GM12865 (cell line): ENCODE measurements at places on chromosomes 16 and 17.

DNA sequence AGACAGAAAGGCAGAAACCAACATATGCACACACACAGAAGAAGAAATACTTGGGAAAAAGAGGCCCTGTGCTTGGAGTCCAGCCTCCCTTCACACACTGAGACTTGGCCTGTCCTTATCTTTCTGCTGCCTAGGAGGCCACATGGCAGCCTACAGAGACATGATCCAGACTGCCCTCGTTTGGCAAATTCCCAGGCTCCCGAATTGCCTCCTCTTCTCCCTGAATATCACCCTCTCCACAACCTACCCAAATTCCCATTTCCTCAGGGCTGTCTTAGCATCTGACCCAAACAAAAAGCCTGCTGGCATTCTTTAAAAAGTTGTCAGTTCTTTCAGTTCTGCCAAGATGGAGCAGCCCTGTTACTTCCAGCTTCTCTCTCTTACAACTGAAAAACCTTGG, 59.8 kb downstream of the DNAH17 start:
- DNase-seq: no peak

DNA sequence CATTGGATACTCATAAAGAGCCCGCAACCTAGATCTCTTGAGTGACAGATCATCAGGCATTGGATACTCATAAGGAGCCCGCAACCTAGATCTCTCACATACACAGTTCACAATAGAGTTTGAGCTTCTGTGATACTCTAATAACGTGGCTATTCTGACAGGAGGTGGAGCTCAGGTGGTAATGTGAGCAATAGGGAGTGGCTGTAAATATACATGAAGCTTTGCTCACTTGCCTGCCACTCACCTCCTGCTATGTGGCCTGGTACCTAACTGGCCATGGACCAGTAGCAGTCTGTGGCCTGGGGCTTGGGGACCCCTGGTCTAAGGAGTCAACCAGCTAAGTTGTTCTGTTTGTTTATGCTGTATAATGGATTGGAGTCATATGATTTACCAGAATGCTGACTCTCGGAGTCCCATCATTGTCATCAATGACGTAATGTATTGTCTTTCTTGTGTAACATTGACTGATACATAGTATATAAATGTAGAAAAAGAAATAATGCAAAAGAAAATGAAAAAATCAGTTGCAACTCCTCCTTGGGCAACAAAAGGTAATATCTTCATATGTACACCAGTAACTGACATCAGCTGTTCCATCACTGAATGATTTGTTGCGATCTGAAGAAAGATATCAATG, 17.5 kb downstream of the ABCA9 start:
- no peak for DNase-seq

- DNase-seq: no peak
Measured at GRCh38 chr16:29744541-29745101, 1.2 kb downstream of the C16orf54 start.

DNA sequence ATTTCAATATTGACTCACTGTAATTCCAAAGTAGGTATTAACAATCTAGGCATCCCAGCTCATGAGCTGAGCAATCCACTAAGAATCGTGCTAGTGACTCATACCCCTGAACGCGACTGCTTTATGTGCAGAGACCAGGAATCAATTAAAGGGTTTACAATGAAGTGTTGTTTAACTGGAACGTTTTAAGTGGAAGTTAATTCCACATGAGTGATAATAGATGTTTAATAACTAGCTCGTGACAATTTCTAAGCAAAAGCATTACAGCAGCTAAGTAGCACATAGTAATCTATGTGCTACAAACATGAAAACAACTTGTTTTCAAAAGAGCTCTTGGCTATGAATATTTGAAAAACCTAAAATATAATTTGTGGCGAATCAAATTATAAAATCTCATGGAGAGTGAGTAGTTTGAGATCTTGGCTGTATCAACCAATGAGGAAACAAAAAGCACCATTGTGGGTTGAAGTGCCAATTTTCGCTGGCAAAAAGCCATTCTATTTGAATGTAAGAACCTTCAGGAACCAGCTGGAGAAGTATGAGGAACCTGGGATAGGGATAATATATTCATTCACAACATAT, 9.4 kb downstream of the GJC1 start:
- DNase-seq: no peak

DNA sequence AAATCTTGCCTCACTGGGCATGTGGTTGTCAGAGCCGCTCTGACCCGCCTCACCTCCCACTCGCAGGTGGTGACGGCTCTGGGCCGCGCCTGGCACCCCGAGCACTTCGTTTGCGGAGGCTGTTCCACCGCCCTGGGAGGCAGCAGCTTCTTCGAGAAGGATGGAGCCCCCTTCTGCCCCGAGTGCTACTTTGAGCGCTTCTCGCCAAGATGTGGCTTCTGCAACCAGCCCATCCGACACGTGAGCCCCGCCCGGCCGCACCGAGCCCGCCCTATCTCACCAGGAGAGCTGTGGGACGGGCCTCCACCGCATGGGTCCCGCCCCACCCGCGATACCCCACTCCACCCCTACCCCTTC, 4.0 kb downstream of the TGFB1I1 start:
- no peak for DNase-seq

GRCh38 chr17:78226759-78227454, 4.5 kb upstream of the TMEM235 start:
- no peak for DNase-seq

DNA sequence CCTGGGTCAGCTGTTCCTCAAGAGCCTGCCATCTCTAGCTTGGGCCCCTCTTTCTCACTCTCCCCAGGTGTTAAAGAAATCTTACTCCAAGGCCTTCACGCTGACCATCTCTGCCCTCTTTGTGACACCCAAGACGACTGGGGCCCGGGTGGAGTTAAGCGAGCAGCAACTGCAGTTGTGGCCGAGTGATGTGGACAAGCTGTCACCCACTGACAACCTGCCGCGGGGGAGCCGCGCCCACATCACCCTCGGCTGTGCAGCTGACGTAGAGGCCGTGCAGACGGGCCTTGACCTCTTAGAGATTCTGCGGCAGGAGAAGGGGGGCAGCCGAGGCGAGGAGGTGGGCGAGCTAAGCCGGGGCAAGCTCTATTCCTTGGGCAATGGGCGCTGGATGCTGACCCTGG, 6.8 kb downstream of the CNP start:
- no peak for DNase-seq

DNA sequence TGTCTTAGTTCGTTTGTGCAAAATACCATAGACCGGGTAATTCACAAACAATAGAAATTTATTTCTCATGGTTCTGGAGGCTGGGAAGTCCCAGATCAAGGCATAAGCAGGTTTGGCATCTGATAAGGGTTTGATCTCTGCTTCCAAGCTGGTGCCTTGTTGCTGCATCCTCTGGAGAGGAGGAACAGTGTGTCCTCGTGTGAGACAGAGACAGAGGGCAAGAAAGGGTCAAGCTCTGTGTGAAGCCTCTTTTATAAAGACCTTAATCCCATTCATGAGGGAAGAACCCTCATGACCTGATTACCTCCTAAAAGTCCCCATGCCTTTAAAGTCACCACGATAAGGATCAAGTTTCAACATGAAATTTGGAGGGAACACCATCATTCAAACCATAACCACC, 55.8 kb upstream of the TANC2 start:
- DNase-seq: no peak

DNA sequence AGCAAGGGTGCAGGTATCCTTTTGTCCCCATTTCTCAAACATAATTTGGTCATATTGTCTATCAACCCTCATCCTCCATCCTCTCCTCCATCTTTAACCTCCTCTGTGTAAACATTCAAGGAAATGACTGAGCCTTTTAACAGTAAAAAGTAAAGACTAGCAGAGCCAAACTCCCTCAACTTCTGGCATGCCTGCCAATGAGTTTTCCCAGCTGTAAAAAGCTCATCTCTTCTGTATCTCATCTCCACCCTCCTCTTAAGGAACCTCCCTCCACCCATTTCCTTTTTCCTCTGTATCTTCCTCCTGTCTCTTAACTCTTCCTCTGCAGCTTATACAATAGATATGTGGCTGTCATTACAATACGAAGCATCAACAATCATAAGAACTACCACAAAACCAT, 76.9 kb upstream of the PSMD7 start:
- DNase-seq: no peak

GRCh38 chr17:43040655-43041054, 15.6 kb downstream of the RND2 start:
- DNase-seq: no peak

DNA sequence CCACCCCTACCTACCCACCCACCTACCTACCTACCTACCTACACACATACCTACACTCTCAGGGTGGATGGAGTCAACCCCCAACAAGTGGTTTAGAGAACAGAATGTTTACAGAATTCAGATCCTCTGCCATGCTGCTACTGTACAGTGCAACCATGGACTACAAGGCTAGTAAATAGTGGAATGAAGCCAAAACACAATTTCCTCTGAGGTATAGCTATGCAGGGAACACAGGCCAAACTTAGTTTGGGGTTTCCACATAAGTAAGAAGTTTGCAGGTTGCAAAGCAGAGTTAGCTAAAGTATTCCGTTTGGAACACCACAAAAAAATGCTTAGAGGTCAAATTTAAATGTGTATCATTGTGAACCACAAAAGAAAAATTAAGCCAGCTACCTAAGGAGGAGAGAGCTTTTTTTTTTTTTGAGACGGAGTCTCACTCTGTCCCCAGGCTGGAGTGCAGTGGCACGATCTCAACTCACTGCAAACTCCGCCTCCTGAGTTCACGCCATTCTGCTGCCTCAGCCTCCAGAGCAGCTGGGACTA, 2.7 kb upstream of the AP1G1 start:
- DNase-seq: no peak

DNA sequence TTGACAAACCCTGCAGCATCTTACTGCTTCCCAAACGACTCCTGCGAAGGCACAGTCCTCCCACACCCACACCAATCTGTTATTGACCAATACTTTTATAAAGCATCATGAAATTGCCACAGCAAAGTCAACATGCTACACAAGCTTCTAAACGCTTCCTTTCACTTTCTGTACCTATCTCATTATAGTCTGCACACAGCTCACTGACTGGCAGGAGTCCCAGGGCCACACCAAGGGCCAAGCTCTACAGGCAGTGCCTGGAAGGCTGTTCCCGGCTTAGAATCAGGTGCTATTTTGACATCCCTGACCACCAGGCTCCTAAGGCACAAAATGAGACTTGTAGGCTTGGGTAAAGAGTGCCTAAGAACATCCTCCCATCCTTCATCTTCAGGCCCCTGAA, 39.5 kb downstream of the USP7 start:
- peak; percentile 44 for DNase-seq

- no peak for DNase-seq
Measured at GRCh38 chr16:28167730-28168129, 44.0 kb downstream of the XPO6 start.

DNA sequence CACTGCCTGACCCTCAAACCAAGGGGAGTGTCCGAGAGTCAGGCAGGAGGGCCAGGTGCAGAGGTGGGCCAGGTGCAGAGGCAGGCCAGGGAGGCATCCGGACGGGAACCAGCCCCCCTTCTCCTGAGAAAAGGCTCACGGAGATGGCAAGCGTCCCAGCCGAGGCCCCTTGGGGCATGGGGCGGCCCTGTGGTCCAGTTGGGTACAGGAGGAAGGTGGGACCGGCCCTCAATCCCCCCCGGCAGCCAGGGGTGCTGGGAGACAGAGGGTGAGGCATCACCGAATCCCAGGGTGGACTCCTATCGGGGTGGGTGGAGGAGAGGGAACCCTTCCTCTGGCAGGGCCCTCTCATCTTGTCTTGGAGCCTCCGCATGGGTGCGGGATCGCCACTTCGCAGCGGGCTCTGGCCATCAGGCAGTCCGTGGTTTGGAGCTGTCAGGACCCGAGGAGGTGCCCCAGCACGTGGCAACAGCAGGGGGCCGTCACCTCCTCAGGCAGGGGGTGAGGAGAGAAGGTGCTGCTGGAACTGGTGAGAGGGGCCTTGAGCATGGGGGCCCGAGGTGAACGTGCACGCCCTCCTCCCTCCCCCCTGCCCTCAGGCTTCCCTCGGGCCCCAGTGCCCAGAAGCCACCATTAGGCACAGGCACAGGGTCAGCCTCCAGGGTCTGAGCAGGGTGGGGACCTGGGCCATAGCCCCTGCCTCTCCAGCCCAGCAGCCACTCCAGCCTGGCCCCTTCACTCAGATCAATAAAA, 38.7 kb upstream of the SLC38A10 start:
- DNase-seq: no peak
